Head of caudate nucleus (tissue), 42 donors: ENCODE measurements at places on chromosomes 3 and 15.
A peak's percentile ranks its signal among the peaks of the same experiment; 100 is the strongest.

DNA sequence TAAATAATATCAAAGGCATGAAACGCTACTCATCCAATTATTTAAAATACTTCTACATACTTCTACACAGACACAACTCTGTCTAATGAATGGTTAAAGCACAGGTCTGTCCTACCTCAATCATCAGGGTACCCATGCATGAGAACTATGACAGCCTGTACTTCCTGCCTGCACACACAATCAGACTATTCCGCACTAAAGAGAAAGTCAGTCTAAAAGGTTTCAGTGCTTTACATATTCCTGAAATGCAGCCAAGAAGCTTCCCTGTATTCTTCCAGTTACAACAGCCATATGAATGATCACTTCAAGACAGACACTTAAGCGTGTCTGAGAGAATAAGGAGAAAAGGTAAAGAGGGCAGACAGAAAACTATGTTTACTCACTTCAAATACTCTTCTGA, 58.8 kb downstream of the TUBGCP4 start:
- DNase-seq = no peak

GRCh38 chr3:195773956-195774537, 37.7 kb downstream of the MUC4 start:
- DNase-seq = no peak

GRCh38 chr3:4506559-4507023, 13.4 kb downstream of the ITPR1 start:
- no peak for DNase-seq

- no peak for DNase-seq
Measured at GRCh38 chr3:124846189-124846588, 41.0 kb downstream of the ITGB5 start.

DNA sequence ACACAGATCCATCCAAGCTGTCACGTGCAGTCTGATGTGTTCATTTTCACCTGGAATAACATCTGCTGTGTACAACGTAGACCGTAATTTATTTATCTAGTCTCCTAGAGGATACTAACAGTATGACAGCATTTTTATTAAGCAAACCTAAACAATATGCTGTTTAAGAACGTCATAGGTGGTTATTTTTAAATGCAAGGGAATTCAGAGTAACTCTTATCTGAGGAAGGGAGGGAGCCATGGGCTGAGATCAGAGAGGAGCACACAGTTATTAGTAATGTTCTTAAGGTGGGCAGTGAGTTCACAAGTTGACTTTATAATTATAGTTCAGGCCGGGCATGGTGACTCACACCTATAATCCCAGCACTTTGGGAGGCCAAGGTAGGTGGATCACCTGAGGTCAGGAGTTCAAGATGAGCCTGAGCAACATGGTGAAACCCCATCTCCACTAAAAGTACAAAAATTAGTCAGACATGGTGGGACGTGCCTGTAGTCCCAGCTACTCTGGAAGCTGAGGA, 193.6 kb downstream of the UACA start:
- DNase-seq = no peak

- peak; percentile 40 for DNase-seq
Measured at GRCh38 chr15:64897345-64897985, 14.2 kb upstream of the ANKDD1A start.

DNA sequence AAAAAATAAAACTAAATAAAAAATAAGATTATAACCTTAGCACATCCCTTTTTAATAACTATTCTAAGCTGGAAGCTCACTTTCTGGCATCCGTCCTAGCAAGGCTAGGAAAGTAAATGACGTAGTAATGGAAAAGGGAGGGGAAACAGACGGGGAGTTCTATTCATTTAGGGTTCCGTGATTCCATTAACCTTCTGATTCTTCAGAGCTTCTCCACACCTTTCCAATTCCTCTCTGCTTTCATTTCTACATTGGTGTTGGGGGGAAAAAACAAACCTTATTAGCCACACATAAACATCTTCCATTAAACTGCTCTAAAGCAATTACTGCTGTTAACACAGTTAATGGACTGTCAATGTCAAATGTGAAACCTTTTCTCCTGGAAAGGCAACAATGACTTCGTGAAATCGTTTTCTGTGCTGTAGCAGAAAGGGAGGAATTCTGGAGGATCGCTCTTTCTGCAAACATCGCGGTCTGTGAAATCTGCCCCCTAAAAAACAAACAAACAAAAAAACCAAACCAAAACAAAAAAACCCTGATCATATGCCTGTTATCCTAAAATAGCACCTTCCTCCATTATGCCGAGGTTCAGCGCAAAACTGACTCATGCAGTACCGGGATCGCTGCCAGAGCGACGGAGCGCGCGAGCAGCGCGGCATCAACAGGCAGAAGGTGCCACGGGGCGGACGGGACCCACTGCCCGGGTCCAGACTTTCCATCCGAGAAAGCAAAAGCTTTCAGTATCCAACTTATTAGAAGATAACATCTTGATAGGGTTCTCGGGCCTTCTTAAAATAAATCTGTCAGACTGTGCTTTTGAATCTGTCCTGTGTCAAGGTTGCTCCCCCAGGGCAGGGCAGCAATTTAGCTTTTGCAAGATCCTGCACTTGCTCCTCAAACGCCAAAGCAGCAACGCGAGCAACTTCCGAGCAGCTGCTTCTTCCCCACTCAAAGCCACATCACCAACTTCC, 156.2 kb downstream of the FGF12 start:
- DNase-seq = peak; percentile 72

DNA sequence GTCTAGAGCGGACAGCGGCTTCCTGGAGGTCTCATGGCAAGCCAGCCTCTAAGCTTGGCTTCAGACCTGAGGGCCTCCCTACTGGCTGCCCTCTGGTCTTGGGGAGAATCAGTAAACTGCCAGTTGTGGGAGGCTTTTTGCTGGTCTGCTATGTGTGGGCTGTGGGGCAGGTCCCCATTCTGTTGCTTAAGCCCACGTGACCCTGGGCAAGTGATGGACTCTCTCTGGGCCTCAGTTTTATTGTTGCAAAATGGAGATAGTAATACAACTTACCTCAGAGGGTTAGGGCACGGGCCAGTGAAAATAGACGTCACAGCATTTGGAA, 61.7 kb downstream of the SLC6A6 start:
- DNase-seq = no peak

DNA sequence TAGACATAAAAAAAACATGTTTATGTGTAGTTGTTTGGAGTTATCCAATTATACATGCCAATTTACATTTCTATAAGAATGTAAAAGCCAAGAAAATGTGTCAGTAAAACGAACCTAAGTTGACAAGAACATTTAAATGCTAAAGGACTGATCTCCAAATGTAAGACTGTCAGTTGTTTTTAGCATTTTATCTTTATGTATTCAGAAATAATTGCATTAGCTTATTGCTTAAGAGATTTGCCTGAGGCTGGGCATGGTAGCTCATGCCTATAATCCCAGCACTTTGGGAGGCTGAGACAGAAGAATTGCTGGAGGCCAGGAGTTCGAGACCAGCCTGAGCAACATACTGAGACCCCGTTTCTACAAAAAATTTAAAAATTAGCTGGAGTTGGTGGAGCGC, 26.9 kb downstream of the PXK start:
- DNase-seq = no peak

DNA sequence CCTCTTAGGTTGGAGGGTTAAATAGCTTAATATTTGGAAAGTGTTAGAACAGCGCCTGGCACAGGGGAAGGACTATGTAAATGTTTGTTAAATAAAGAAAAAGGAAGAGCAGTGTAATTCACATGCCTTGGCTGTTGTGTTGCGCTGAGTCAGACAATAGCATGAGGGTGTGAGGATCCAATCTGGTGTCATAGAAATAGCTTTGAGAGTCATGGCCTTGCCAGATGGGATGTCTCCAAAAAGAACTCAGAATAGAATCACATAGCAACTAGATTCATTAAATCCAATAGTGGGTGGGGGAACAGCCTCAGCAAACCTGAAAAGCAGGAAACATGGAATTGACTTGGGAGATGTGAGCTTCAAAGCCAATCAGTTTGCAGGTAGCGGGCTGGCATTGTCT, 3.9 kb upstream of the RBSN start:
- DNase-seq = peak; percentile 48

DNA sequence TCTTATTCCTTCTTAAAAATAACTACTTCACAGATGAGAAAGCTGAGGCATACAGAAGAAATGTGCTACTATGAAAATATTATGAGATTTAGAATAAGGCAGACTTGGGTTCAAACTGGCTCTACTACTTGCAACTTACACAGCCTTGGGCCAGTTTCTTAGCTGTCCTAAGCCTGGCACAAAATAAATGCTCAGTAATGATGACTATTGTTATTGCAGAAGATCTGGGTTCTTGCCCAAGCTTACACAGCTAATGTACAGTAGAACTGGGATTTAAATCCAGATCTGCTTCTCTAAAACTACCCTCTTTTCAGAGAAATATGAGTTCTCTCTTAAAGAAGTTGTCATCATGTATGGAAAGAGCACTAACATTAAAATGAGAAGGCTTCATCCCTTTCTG, 228.2 kb upstream of the TPRG1 start:
- no peak for DNase-seq

DNA sequence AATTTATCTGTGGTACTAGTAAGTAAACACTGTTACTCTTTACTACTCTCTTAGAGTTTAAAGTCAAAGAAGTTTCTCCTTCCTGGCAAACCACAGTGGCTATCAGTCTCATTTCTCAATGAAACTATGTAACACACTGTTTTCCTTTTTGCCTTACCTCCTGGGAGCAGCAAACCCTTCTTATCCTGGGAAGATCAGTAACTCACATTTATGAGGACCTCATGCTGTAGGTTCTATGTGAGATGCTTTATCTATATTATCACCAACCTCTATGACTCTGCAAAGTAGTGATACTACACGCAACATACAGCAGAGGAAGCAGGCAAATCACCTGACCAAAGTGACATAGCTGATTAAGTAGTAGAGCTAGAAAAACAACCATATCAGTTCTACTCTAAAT, 35.3 kb downstream of the PBRM1 start:
- DNase-seq = no peak

- no peak for DNase-seq
Measured at GRCh38 chr3:38059591-38059990, 20.6 kb downstream of the DLEC1 start.

GRCh38 chr3:187210545-187211327, 13.4 kb downstream of the RTP1 start:
- DNase-seq = no peak

GRCh38 chr15:39248204-39248603, 332.7 kb upstream of the THBS1 start:
- DNase-seq = no peak

DNA sequence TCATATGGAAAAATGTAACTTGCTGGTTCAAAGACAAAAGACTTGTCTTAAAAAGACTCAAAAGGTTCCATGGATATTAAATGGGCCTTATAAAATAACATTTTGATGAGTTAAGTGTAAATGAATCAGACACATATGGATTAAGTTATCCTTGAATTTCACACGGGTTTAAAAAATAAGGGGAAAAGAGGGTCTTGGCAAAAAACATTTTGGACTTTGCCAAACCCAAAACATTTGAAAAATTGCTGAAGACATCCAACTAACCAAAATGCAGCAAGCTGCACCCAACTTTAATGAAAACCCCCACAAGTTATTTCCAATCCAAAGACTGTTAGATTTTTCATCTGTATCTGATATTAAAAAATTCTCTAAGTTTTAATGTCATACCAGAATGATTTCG, 200.7 kb downstream of the MEIS2 start:
- DNase-seq = no peak

- DNase-seq = no peak
Measured at GRCh38 chr3:25480811-25481210, 52.7 kb downstream of the RARB start.

- DNase-seq = peak; percentile 37
Measured at GRCh38 chr15:43531018-43531670, 13.7 kb downstream of the MAP1A start.

GRCh38 chr3:169430707-169431404, 232.7 kb downstream of the MECOM start:
- DNase-seq = no peak

DNA sequence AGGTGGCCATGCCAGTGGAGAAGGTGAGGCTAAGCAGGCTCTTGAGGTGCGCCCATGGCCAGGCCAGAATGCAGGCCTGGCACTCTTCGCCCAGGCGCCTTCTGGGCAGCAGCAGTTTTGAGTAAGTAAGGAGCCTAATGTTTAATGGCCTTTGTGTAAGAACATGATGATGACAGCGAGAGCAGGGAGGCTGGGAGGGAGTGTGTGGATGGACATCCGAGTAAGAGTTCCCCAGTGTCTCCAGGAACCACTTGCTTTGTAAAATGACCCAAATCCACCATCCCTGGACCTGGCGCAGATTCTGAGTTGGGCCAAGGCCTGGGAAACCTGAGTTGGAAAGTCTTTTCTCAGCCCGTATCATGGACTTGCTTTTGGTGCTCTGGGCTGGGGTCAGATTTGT, 24.1 kb downstream of the KLF13 start:
- no peak for DNase-seq

- no peak for DNase-seq
Measured at GRCh38 chr3:66823009-66823397, 175.1 kb upstream of the KBTBD8 start.

- DNase-seq = no peak
Measured at GRCh38 chr15:83561661-83562060, 92.3 kb upstream of the ADAMTSL3 start.

DNA sequence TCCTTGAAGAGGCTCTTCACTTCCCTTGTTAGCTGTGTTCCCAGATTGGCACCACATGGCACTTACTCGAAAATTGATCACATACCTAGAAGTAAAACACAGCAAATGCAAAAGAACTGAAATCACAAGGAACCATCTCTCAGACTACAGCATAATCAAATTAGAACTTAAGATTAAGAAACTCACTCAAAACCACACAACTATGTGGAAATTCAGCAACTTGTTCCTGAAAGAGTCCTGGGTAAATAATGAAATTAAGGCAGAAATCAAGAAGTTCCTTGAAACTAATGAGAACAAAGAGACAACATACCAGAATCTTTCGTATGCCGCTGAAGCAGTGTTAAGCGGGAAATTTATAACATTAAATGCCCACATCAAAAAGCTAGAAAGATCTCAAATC, 566.3 kb upstream of the TGFBR2 start:
- DNase-seq = no peak

DNA sequence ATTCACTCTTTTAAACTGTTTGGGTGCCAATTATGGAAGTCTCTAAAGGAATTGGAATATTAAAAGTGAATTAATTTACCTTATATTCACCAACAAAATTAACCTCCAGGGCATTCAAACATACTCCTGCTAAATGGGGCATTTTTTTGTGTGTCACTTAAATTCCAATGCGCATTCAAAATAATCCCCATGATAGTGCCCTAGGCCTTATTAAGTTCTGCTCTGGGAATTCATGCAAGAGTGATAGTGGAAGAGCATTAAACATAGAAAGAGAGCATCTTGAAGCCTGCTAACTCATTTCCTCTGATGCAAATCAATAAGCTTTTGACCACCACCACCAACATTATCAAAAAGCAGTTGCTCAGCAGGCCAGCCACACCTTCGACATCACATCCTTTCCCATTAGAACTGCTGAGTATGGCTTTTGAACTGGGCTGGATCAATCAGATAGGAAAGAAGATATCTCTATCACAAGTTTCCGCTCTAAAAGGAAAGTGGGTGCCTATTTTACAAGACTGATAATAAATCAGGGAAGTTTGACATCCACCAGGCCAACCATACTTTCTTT, 156.7 kb downstream of the TMCO5A start:
- no peak for DNase-seq
